A673 (cell line): ENCODE measurements at places on chromosomes 12 and 14.

- no peak for DNase-seq
These were observed 8.1 kb downstream of the KRT18 start for GRCh38 chr12:52956987-52957386.

- DNase-seq, result peak; percentile 20
These were observed at the start of gene SYT10 for GRCh38 chr12:33439587-33440011. Gene SYT10, minus strand, starts transcription at chr12:33439819. Its CDS starts 297 bp downstream, at chr12:33439522.

DNA sequence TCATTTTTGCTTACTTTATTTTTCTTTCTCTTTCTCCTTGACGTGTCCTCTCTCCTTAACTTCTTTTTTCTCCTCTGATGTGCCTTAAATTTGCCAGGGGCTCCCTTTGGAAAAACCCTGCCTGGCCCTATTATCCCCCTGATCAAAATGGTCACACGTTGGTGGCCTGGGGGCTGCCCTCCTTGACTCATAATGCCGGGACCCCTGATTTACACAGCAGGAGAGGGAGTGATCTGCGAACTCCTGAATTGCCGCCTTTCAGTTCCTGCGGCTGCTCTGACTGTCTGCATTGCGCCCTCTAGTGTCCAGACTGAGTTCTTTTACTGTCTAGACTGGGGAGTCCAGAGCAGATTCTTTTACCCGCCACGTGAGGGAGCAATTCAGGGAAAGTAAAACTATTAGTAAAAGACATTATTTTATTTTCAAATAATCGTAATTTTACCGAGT, 44.8 kb upstream of the GZMB start:
- DNase-seq, result peak; percentile 91

- peak; percentile 83 for DNase-seq
These were observed 85.2 kb upstream of the MYF6 start for GRCh38 chr12:80622271-80622670.

- DNase-seq, result no peak
These were observed 33.8 kb upstream of the PSMA6 start for GRCh38 chr14:35258420-35258819.

DNA sequence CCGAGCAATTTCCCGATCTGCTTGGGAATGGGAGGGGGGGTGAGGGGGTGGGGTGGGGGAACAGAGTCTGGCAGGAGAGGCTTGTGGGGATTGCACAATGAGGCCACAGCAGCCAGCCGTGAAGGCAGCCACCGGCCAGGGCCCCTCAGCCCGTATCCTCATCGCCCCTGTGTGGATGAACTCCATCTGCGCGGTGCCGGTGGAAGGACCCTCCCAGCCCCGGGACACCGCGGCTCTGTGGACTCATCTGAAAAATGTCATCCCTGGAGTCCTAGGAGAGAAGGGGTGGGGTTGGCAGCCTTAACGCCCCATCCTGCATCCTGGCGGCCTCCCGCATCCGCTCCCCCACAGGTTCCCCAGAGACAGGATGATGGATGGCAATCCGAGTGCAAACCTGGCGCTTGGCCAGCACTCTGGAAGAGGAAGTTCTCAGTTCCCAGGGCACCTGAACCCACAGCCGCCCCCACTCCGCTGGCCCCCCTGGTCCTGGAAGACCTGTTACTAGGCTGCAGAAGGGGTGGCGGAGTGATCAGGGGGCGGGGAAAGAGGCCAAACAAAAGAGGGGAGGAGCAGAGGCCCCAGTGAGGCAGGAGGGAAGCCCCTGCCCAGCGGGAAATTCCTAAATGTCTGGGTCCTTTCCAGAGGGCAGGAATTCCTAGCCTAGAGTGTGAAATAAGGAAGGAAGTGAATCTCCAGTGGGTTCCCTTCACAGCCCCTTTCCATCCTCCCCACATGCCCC, 1.2 kb upstream of the TNFAIP2 start:
- DNase-seq, result peak; percentile 84

GRCh38 chr14:60622210-60622916, 26.9 kb downstream of the SIX1 start:
- DNase-seq, result no peak

- no peak for DNase-seq
These were observed 8.1 kb downstream of the VEZT start for GRCh38 chr12:95225645-95226212.

GRCh38 chr12:93882763-93883162, 205.6 kb downstream of the CRADD start:
- DNase-seq, result peak; percentile 52

DNA sequence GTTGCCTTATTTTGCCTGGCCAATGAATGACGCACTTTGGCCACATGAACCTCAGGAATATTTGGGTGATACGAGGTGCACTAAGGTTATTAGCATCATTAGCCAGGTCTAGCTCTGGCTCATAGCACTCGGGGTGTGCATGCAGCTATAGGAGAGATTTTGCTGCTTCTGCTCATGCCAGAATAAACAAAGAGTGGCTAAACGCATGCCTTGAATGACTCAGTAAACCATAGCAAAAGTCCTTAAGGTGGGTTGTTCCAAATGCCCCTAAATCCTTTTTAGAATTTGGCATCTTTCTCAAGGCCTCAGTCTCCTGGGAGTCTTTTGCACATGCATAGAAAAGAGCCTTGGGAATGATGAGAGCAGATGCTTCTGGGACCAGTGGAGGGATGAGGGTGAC, 343.7 kb upstream of the FKBP4 start:
- DNase-seq, result no peak

DNA sequence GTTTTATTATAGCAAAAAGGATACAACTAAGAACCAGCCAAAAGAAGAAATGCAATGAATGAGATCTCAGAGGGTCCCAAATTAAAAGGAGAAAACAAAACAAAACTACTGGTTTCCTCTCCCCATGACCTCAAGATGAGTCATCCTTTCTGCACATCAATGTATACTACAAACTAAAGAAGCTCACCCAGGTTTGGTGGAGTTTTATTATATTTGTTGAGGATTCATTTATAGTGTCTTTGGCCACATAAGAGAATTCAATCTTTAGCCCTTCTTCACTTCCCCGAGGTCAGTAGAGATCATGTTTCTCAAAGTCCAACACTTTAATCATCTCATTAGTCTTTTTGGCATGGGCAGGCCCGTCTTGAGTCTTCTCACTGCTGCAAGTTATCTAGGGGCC, 210.6 kb downstream of the SLC6A15 start:
- DNase-seq, result peak; percentile 42
